ENCODE measurements at places on chromosomes 4 and X. TPM values are rescaled to one million over a fixed set of nuclear protein-coding genes. Genes with fewer than 3 reads are reported as not detected.

DNA sequence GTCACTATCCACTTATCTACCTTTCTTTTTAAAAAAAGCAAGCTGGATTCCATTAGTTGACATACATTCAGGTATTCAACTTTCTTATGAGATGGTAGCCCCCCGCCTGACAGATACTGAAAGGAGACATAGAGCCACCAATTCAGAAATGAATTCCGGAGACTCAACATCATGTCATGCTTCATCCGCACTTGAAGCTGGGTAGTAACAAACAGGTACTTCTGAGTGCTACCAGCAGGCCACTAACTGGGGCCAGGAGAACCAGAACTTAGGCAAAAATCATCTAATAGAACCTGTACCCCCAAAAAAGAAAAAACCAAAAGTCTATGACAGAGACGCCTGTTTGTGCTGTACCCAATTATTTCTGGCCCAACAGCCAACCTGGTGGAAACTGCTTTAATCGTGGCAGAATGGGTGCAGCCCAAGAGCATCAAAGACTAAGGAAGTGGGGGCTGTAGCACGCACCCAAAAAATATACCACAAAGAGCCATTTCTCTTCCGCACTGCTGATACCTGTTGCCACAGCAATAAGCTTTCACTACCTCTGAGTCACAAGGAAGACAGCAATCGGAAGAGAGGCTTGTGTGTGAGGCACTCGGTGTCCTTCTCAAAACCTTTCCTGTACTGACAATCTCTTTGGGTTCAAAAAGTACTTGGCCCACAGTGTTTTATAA, 84.8 kb downstream of the AFAP1 start:
- no peak for DNase-seq

DNA sequence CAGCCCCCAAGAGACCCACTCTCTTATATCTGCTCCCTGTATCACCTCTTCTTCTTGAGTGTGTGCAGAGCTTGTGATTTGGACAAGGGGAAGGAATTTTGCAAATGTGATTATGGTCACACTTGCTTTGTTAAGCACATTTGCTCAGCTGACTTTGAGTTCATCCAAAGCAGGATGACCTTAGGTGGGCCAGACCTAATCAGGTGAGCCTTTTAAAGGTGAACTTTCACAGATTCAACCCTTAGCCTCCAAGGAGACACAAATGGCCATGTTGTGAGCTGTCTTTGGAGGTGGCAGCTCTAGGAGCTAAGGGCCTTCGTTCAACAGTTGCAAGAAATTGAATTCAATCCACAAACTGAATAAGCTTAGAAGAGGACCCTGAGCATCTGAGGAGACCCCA, 147.8 kb downstream of the DEFB131A start:
- no peak for DNase-seq

GRCh38 chrX:119698845-119699244, 5.9 kb upstream of the SEPTIN6 start:
- peak; percentile 82 for DNase-seq

GRCh38 chr4:38716256-38716655, 52.3 kb downstream of the KLF3 start:
- DNase-seq, result no peak

DNA sequence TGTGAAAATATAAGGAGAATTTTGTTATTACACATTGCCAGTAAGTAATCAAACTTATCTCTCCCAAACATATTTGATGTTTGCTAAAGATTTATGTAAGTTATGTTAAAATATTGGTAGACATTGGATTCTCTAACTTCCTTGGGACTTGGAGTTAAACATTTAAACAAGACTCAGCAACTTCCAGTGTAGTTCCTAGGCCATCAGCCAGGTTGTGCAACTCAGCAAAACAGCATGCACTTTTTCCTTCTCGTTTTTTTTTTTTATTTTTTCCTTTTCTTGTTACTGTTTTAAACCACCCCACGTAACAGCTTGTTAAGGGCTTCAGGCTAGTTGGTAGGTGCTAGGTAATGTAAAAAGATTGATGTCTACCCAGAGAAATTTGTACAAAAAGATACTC, 510.4 kb downstream of the ANKRD50 start:
- peak; percentile 28 for DNase-seq

DNA sequence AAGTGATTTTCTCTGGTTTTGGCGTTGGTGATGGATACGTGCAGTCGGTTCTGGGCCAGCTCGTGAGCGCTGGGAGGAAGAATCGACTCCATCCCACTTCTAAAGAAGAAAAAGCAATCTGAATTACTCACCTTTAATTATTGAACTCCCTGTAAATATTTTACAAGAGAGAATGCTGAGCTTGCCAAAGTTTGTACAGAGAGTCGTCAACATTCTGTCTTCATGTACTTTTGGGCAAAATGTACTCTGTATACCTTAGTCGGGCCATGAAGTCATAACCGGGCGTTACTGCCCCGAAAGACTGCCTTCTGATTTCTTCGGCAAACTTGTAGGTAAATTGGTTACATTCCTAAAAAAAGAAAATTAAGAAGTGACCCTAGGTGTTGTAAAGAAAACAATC, 5.5 kb downstream of the PNPLA4 start:
- DNase-seq, result no peak

DNA sequence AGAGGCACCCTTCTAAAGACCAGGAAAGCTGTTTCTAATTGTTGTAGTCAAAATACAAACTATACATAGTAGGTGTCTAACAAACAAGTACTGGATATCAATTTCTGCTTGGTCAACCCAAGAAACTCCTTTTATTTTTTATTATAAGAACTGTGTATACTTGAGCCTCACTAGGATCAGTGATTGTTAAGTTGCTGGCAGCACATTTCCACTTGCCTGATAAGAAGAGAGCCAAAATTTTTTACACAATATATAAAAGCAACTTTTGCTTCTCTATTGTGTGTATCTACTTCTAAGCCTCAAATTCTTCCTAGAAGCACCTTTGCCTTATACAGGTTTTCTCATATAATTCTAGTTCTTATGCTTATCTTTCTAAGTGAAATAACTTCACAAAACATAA, 703.0 kb upstream of the EPHA5 start:
- DNase-seq, result no peak

- no peak for DNase-seq
Observed at GRCh38 chrX:45324941-45325340, 124.3 kb upstream of the DIPK2B start.

DNA sequence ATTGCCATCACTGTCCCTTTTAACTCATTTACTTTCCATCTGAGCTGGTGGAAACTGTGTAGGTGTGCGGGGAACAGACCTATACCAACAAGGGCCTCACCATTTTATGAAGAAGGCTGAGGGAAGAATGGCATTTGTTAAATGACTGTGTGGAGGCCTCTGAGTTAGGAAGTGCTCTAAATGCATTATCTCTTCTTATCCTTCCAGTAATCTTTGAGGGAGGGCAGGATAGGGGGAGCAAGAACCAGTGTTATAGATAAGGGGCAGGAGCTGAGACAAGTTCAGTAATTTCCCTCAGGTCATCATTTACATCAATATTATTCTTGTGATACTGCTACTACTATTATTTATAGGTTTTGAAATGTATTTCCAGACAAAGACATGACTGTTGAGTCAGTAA, 122.4 kb upstream of the PDLIM3 start:
- DNase-seq, result no peak

DNA sequence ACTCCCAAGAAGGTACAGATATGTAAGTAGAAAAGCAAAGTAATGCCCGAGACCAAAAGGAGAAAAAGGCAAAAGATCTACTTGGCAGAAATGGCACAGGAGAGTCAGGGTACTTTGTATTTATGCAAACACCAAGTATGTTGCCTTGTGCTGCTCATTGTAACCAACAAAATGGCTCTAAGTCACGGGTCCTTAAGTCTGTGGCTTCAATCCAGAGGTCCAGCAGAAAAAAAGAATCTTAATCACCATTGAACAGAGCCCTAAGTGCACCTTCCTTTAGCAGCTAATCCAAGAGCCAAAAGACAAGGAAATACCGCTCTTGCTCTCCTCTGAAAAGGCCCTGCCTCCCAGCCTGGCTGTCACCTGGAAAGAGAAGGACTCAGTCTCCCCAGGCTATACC, 324.9 kb upstream of the PPARGC1A start:
- DNase-seq, result no peak

- no peak for DNase-seq
Observed at GRCh38 chrX:100994352-100995281, 25.1 kb downstream of the ARL13A start.

The GAGE1 gene
- not detected for total RNA-seq

GRCh38 chr4:107856901-107857300, 32.2 kb downstream of the SGMS2 start:
- DNase-seq, result no peak

The EVC2 gene
- 11.5 TPM for total RNA-seq

DNA sequence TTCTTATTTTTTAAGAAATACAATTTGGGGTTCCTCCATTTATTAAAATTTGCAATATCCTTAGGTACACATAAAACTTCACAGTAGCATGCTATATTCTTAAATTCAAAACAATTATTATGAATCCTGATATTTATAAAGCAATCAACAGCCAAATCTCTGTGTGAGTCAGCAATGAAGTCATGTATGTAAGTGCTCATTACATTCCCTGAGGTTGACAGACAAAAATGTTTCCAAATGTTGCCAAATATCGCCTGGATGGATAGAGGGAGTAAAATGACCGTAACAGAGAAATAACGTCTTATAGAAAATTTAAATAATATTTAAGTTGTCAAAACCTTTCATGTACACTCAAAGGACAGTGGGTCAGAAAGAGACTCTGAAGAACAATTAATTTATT, 220.0 kb downstream of the PCDH18 start:
- DNase-seq, result no peak

The THAP6 gene
- total RNA-seq, result 15.2 TPM

The TMLHE gene
- total RNA-seq, result 15.7 TPM

DNA sequence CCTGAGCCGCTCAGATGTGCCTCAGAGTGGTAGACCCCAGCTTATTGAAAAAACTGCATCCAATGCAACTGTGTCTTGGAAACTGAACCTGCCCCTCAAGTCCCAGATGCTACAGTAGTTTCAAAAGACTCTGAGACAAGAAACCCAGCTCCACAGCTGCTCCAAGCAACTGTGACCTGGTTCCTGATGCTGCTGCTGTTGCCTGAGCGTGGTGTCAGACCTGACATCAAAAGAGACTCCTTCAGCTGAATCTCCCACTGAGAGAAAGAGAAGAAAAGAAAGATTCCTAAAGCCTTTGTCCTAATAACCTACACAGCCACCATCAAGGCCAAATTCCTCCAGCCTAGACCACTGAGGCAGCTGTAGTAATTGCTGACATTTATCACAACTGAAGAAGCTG, 630.1 kb downstream of the STIM2 start:
- DNase-seq, result peak; percentile 1

DNA sequence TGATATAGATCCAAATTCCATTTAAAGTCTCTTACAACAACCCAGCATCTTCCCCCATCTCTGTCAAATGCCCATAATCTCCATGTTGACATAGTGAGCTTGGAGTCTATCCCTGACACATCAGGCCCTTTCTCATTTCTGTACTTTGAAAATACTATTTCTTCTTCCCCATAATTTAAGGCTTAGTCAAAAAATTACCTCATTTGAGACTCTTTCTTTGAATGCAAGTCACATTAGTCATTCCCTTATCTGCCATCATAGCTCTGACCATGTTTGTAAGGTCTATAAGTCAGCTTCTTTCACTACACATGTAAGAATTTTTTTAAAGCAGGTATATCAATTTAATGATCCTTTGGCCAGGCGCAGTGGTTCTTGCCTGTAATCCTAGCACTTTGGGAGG, 99.9 kb downstream of the DDX60 start:
- no peak for DNase-seq
